GOT3 (cell line): ENCODE measurements at places on chromosomes 3 and 15.

DNA sequence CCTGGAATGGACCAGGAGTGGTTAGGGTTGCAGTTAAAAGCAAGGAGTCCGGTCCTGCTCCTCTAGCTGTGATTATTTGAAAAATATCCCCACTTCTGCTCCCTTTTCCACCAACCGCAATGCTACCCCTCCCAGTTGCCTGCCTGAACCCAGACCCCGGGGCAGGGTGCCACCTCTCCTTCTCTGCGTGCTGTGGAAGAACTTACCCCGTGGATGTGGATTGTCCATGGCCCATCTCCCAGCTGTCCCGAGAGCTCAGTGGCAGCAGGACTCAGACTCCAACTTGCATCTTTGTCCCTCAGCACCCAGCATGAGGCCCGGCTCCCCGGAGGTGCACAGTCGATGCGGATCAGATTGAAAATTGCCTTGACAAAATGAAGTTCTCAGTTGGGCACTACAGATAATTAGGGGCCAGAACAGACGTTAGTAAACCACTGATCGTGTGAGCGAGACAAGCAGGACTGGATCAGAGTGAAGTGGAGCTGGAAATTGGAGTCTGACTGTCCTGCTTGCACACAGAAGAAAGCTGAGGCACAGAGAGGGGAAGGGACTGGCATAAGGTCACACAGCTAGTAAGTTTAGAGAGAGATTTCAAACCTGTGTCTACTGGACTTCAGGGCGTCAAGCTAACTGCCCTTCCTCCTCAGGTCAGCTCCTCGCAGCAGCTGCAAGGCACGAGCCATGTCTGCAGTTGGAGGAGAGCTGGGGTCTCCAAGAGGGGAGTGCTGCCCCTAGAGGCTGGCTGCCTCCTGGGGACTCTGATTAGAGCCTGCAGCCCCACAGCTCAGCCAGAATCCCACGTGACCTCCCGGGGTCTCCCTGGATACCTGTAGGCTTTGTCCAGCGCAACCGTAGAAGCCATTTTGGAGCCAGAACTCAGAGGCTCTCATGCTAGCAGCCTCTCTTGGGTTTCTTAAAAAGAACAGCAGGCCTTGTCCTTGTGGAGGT, 14.7 kb downstream of the SLC6A1 start:
- no peak for DNase-seq

DNA sequence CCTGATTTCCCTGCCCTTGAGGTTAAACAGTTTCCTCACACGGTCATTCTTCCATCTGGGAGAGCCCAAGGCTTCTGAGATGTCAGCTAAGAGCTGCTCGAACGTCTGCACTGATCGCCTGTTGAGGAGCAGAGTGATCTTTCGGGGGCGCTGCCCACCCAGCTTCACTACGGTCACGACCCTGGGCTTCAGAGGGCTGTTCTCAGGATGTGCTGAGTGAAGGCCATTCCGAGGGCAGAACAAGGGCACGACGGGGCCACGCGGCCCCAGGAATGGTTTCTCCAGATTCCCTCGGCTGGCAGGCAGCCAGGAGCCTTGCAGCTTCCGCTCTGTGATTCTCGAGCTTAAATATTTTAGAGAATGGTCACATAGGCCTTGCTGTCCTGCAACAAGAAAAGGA, 25.7 kb downstream of the DCLK3 start:
- DNase-seq, result no peak

DNA sequence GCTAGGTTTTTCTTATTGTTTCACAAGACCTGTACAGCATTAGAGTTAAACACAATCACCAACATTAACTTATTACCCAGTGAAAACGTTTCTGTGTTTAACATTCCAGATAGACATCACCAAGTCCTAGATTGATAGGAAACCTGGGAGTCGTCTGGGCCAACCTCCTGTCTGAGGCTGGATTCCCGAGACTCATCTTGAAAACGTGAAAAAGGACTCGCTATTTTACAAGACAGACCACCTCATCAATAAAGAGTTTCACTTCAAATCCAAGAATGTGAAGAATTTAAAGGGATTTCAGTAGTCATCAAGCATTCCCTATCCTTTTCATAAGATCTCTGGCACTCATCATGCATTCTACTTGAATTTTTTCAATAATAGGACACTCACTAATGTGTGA, 626.6 kb downstream of the MCTP2 start:
- no peak for DNase-seq

GRCh38 chr3:127568586-127568985, 21.9 kb downstream of the TPRA1 start:
- no peak for DNase-seq

GRCh38 chr15:94446441-94446840, 215.1 kb downstream of the MCTP2 start:
- no peak for DNase-seq

GRCh38 chr3:115571413-115571812, 51.9 kb upstream of the GAP43 start:
- DNase-seq, result no peak

- no peak for DNase-seq
Measured at GRCh38 chr3:46447228-46447985, 17.3 kb downstream of the LTF start.

DNA sequence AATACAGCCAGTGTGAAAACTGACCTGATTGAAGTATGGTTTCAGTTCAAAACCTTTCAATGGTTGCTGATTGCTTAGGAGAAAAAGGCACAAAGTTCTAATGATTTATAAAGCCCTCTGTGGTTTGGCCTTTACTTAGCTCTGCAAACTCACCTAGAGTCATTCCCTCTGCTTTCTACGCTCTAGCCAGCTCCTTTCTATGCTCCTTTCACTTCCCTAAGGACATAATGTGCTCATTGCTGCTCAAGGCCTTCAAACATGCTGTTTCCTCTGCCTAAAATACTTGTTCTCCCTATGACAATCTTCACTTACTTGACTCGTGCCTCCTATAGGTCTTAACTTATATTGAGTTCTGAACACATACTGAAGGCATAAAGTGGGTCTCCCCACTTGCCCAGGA, 19.0 kb downstream of the RPL39L start:
- no peak for DNase-seq

DNA sequence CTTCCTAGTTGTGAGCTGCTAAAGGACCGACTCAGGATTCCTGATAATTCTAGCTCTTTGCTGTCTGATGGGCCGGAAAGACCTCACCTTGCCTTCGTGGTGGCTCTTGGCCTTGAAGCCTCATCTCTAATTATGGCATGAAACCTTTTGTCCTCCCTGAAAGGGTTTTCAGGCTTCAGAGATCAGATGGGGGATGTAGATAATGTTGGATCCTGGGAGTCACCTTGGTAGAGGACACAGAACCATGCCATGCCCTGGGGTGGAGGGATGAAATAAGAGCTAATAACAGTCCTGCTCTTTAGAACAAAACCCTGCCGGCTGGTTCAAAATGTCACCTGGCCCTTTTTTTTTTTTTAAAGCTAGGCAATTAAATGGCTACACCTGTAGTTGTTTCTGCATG, 50.8 kb upstream of the SYN2 start:
- no peak for DNase-seq

DNA sequence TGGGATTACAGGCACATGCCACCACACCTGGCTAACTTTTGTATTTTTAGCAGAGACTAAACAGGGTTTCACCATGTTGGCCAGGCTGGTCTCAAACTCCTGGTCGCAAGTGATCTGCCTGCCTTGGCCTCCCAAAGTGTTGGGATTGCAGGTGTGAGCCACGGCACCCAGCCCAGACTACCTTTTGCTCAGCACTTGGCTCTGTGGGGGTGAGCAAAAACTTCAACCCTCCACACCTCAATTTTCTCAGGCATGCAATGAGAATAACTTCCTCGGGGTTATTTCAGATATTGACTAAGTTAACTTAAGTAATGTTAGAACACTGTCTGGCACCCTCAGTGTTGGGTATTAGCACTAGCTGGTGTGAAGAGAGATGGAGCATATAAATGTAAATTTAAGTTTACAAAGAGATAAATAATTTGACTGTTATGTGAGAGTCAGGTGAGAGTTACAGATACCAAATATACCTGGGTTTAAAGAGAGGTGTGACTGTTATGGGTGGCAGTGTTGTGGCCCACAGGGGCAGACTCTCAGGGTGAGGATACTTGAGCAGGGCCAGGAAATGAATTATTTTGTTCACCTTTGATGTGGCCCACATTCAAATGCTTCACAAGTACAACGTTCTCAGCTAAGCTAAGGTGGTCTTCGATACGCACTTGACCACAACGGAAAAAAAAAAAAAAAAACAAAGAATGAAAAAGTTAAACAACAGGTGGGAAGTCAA, 29.0 kb downstream of the CPOX start:
- no peak for DNase-seq

GRCh38 chr15:49331442-49331841, 91.6 kb upstream of the FGF7 start:
- DNase-seq, result no peak

DNA sequence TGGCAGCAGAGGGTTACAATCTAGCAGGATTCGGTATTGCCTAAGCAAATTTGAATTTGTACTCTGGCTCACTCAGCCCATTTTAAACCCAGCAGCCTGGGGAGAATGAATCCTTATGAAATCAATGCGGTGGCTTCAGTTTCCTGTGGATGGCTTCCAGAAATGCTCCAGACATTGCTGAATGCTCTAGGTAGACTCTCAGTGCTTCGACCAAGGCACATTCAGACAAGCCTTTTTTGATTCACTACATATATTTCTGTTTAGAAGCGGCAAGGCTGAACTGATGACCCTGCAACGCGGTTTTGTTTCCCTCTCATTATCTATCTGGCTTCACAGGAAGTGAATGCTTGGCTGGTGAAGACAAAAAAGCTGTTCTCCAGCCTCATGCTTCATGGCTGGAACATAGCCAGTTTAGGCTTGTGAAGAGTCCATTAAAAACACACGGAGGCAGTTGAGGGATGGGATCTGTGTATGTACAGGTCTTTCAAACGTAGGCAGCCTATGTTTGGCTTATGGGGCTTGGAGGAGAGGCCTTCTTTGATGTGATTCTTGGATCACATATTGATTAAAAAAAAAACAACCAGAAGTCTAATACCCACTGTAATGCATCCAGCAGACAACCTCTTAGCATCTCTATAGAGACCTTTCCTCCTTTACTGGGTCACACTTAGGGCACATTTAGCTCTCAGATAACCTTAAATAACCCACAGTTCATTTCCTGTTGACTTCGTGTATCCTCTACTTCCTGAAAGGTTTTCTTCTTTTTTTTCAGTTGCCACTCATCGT, 400.2 kb upstream of the TBL1XR1 start:
- DNase-seq, result no peak

DNA sequence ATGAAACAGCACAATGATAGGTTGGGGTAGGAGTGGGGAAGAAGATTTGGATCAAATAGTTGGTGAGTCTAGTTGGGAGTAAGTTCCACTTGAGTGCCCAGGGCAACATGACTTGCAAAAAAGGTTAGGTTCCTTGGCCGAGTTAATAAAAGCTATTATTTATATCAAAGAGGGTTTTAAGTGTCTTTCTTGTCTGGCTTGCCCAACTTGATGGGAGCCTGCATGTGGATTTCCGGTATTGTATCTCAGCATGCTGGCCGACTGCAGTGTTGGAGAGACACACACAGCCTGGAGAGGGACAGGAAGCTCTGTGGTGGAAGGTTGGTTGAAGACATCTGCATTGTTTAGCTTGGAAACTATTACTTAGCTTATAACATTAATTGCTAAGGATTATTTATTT, 449.5 kb upstream of the TBL1XR1 start:
- no peak for DNase-seq

GRCh38 chr3:153835540-153835939, 285.6 kb upstream of the ARHGEF26 start:
- no peak for DNase-seq

- DNase-seq, result no peak
Measured at GRCh38 chr3:156680243-156680914, 6.0 kb downstream of the TIPARP start.

DNA sequence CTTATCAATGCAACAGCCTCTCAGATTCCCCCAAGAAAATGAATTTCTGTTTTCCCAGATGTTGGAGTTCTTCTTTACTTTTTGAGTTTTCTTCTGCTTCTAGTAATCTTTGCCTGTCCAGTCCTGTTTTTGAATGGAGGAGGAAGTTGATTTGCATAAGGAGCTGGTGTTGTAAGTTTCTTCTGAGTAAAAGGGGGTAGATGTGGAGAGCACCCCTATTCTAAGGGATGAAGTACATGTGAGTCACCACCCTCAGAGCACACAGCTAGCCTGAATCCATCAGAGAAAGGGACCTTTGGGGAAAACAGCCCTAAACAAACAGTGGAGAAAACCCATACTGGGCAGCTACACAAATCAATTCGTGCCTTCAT, 34.5 kb downstream of the ACAA1 start:
- DNase-seq, result no peak

- DNase-seq, result no peak
Measured at GRCh38 chr15:52118969-52119749, 6.6 kb upstream of the BCL2L10 start.

- no peak for DNase-seq
Measured at GRCh38 chr15:40909662-40910630, 15.7 kb downstream of the VPS18 start.

GRCh38 chr3:41768363-41768762, 193.5 kb downstream of the ULK4 start:
- no peak for DNase-seq

GRCh38 chr3:159233734-159234133, 431.9 kb downstream of the MFSD1 start:
- no peak for DNase-seq

GRCh38 chr15:83815506-83815905, 161.6 kb downstream of the ADAMTSL3 start:
- no peak for DNase-seq

DNA sequence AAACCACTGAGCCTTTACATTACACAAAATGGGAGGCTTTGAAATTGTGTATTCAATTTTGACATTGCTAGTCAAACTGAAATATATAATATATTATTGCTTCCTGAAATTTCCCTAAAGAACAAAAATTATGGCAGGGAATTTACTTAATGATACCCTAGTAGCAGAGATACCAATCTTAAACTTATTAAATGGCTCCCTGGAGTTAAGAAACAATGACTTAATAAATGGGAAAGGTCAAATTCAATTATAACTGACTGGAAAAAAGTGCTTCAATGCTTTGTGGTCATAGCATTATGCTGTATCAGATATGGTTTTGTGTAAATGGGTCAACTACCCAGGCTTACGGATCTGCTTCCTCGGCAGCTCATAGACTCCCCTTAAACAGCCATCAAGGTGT, 244.1 kb downstream of the CNTN3 start:
- DNase-seq, result no peak

- DNase-seq, result no peak
Measured at GRCh38 chr3:23797491-23797890, 8.3 kb upstream of the UBE2E1 start.

GRCh38 chr15:89329329-89330084, 5.1 kb downstream of the POLG start:
- no peak for DNase-seq

DNA sequence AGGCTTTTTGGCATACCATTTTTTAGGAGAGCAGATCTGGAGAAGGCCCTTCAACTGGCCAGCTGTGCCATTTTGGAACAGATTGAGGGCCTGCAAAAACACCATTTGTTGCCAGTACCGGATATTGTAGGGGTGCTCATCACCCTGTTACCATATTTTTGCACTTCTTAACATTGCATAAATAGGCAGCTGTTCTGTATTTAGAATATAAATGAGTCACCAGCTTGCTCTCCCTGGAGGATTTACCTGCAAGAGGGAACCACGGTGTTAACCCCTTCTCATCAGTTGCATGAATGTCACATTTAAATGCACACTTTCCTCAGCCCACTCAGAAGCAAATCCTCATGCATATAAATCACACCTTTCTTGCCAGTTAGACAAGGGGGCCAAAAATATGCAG, 435.6 kb downstream of the ROBO2 start:
- no peak for DNase-seq

GRCh38 chr15:77081971-77082370, 11.1 kb upstream of the TSPAN3 start:
- DNase-seq, result no peak

- DNase-seq, result no peak
Measured at GRCh38 chr3:192817053-192817452, 89.7 kb upstream of the FGF12 start.
